ENCODE measurements at places on chromosomes 6 and 20.

DNA sequence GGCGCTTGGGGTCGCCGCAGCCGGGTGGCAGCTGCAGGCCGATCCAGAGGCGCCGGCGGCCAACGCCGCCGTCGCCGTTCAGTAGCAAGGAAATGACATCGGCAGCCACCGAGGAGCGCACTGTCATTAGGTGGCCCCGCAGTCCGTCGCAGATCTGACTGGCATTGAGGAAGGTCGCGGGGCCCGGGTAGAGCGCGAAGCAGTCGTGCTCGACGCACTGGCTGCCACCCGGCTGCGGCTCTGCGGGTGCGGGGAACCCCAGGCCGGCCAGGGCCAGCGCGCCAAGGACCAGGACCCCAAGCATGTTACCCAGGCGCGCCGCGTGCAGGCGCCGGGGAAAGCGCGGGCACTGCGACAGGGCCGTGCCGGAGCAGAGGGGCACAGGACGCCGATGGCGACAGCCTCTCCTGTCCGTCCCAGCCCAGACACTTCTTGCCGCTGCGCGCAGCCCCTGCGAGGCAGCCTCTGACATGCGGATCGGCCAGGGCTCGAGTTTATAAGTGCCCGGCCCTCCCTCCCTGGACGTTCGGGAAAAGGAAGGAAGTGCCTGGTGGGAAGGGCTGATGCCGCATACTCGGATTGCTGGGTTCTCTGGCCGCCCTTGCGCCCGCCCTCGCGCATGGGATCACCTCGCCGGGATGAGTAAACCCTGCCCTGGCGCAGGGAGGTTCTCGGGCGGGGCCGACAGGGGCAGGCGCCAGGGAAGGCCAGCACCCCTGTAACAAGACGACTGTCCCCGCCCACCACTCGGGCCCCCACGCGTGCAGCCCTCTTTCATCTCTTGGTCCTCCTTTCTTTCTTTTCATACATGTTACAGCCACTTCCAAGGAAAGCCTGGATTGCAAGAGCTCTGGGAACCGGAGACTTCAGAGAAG lies at the start of gene THBD:
THBD (minus strand) TSS at position 472 of the 875 bp plus-strand sequence; CDS start at position 304, 168 bp downstream.
- no peak for DNase-seq

- DNase-seq: no peak
These were observed 71.7 kb upstream of the MAP3K4 start for GRCh38 chr6:160919723-160920440.

GRCh38 chr6:12163744-12164507 lies 126.2 kb upstream of the EDN1 start:
- DNase-seq: no peak

DNA sequence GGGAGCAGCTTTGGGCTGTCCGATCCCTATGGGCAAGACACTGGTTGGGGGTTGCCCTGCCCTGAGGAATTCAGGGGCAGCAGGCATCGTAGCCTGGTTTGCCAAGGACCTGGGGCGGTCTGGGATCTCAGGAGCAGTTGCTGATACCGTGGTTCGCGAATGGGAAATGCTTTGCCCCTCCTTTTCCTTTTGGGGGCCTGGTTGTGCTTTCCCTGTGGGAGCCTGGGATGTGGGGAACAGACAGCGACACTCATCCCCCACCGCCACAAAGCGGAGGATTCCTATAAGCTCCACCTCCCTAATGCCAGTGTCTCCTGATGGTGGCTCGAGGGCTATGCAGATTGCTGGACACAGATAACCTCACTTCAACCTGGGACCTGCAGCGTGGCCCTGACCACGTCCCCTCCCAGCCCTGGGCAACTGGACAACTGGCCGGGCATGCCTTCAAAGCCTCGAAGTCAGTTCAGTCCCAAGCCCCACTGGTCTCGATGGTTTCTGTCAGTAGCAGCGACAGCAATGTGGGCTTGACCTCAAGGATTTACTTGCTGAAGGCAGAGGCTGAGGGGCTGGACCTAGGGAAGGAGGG lies 3.3 kb downstream of the CEBPB start:
- no peak for DNase-seq

GRCh38 chr20:35575958-35576357 lies 34.1 kb downstream of the ERGIC3 start:
- DNase-seq: no peak

DNA sequence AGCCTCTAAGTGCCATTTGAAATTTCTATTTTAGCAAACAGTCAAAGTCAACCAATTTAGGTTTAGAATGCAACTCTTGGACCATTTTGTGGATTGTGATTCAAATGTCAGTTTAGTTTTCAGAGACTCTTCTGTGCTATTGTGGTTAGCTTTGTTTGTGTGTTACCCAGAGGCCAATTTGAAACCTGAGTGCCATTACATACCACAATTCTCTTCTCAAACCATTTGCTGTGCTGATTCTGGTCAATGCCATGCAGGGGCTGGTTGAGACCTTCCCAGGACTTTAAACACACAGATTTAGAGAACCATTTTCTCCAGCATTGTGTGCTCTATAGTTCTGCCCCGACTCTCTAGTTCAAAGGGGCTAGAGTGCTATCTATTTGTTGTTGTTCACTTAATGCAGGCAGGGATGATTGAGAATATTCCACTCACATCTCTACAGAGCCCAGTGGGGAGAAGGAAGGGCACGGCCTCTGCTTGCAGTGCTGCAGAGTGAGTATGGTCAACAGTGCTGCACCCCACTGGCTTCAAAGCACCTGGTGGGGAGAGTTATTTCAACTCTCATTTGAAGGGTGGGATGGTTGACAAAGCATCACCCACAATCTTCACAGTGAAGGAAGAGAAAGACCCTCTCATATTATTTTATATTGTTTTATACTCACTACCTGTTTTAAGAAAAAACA lies 738.2 kb downstream of the COL12A1 start:
- no peak for DNase-seq

GRCh38 chr6:35620706-35621105 lies 68.0 kb downstream of the FKBP5 start:
- DNase-seq: no peak

DNA sequence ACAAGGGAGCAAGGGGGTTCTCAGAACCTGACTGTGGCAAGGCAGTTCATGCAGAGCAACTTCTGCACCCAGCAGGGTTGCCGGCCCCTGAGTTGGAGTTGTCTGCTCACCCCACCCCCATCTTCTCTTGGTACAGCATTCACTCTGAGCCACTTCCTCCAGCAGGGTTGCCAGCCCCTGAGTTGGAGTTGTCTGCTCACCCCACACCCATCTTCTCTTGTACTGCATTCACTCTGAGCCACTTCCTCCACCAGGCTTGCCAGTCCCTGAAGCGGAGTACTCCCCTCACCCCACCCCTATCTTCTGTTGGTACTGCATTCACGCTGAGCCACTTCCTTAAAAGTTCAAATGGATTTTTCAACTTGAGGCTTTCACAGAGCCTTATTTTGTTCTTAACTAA lies 79.7 kb upstream of the SYNDIG1 start:
- DNase-seq: peak; percentile 77

GRCh38 chr6:116395647-116396046 lies 24.9 kb downstream of the DSE start:
- no peak for DNase-seq

- no peak for DNase-seq
These were observed 54.4 kb downstream of the PRND start for GRCh38 chr20:4776079-4776630.

GRCh38 chr6:140090871-140091270 lies 716.4 kb upstream of the CITED2 start:
- DNase-seq: no peak

GRCh38 chr6:151179321-151179720 lies 60.4 kb upstream of the AKAP12 start:
- DNase-seq: no peak

GRCh38 chr6:18213439-18213838 lies 50.9 kb downstream of the DEK start:
- no peak for DNase-seq

GRCh38 chr6:89371849-89372505 lies 19.5 kb upstream of the UBE2J1 start:
- DNase-seq: peak; percentile 87

GRCh38 chr6:34556031-34556471 lies at the start of gene SPDEF:
SPDEF (minus strand) TSS chr6:34556329; CDS start chr6:34544455, 11,874 bp downstream.
- DNase-seq: no peak

GRCh38 chr6:163780994-163781393 lies 366.5 kb downstream of the QKI start:
- no peak for DNase-seq

DNA sequence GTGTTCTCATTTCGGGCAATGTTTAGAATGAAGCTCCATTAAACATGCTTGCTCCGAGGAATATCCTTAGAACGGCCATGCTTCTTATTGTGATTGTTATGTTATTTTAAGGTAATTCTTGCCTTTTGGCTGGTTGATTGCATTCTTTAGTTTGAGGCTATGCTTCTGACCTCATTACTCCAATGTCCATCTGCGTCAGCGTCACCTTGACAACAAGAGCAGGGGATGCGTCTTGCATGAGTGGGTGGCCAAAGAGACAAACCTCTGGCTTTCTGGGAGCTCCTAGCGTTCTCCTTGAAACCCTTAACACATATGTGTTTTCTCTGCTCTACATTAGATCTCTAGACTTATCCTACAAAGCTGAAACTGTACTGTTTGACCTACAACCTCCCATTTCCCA lies 184.3 kb downstream of the THBS2 start:
- DNase-seq: no peak

- no peak for DNase-seq
These were observed 442.2 kb upstream of the MANEA start for GRCh38 chr6:95135182-95135581.

GRCh38 chr6:44332585-44332984 lies 9.9 kb upstream of the SPATS1 start:
- DNase-seq: no peak

DNA sequence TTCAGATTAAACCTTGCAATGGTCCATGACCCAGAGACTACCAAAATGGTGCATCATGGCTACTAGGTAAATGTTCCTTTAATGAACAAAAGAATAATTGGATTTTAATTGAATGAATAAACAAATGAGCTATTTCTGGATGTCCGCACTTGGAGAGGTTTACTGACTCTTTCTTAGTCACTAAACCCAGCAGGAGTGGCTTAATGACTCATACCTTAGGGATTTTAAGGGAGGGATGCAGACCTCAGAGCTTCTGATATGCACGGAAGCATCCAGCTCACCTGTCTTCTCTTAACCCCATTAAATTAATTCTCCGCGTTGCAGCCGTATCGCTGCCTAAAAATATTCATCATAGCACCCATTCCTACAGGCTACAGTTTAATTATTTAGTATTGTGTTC lies 970.0 kb upstream of the SLC35B3 start:
- no peak for DNase-seq

DNA sequence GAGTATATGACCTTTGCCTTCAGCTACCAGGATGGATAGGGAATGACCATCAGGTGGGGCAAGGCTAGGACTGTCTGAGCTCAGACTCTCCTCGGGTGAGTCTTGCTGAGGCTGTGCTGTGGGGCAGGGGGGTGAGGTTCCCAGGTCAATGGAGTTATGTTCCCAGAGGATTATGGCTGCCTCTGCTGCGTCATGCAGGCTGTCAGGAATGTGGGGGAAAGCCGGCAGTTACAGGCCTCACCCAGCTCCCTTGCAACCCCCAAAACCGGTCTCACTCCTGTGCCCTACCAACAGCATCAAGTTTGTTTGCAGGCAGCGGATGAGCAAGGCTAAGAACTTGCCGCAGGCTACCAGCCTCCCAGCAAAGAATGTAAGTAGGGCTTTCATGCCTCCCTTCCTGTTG lies 93.5 kb downstream of the ESR1 start:
- DNase-seq: no peak

- DNase-seq: no peak
These were observed 175.1 kb downstream of the JARID2 start for GRCh38 chr6:15420959-15421438.

GRCh38 chr6:148967541-148967956 lies 220.7 kb downstream of the UST start:
- no peak for DNase-seq

DNA sequence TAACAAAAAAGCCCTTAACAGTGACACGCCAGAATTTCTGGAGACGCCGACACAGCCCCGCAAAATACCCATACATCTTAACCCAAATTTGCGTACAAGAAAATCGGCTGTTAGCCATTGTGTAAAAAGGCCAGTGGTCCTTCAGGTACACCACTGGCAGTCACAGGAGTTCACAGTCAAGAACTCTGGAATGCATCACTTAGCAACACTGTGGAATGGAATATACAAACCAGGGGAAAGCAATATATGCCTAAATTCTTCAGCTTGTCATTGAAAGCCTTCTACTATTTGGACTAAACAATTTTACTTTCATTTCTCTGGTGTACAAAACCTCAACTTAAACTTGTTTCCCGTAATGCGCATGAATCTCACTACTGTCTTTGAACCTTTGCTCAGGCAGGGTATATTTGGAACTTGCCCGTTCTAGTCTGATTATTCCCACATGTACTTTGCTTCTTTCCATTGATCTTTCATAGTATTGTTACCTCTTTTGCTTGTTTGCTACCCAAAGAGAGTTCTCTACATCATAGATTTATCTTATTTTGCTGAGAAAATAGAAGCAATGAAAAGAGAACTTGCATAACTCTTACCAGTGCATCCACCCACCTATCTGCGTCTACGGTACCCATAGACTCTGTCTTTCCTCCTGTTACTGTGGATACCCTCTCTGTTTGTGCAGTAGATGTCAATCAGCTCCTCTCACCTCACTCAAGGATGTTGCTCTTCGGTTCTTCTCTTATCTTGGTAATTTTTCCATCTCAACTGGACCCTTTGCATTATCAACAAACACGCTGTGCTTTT lies at the start of gene ARMH2:
ARMH2 (minus strand) TSS at position 178 of the 801 bp plus-strand sequence; CDS start at position 118, 60 bp downstream.
- DNase-seq: no peak

DNA sequence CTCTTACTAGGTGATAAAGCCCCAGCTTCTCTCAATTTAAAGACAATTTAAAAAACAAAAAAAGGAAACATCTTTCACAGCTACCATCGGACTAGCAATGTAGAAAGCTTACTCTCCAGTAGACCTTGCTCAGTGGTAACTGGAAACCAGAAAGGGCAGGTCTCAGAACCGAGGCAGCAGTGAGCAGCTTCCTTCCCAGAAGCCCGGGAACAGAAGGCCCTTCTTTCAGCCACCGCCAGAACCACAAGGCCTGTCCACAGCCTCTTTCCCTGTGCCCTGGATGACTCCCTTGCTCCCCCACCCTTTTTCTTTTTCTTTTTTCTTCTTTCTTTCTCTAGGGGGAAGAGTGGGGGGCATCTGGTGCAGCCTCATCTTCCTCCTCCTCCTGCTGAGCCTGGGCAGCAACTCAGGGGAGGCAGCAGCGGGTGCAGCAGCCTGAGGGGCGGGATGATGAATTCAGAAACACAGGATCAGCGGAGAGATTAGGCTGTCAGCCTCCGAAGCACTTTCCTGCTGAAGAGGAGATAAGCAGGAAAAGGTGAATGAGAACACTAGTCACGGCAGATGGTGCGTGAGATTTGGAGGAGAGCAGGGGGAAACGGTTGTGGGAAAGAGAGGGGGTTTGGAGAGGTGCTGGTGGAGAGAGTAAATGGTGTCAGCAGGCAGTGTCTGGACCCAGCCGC lies 158.5 kb downstream of the ID4 start:
- DNase-seq: no peak

- DNase-seq: no peak
These were observed 88.1 kb upstream of the IYD start for GRCh38 chr6:150280703-150281102.

GRCh38 chr6:43856005-43856765 lies 86.2 kb downstream of the VEGFA start:
- no peak for DNase-seq

All from activated CD8-positive, alpha-beta T cell treated with anti-CD3 and anti-CD28 coated beads, Interleukin-2, amount 10 ng/mL, durations not matched to agents 7 days and 5 days (primary cell).